ENCODE measurements at places on chromosomes 5 and 9.

GRCh38 chr9:73437758-73438157 is 286.1 kb downstream of the ANXA1 start:
- peak; percentile 10 for DNase-seq

DNA sequence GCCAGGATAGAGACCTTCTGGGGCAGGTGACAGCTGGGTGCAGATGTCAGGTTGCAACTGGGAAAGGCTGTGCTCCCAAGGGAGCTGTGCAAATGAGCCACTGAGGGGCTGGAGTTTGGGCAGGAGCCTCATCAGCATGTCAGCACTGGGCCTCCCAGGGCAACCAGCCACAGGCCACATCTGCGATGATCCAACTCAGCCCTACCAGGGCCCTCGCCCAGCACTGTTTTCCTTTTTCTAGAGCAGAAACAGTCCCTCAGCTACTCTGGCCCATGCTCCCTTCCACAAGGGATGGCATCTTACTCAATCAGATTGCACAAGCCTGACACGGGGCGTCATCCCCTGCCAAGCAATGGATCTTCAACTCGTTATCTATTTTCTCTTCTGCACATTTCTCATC is 24.8 kb downstream of the NIPAL4 start:
- no peak for DNase-seq

GRCh38 chr5:138336952-138337684 is 948 bp upstream of the FAM53C start:
- DNase-seq: peak; percentile 90

DNA sequence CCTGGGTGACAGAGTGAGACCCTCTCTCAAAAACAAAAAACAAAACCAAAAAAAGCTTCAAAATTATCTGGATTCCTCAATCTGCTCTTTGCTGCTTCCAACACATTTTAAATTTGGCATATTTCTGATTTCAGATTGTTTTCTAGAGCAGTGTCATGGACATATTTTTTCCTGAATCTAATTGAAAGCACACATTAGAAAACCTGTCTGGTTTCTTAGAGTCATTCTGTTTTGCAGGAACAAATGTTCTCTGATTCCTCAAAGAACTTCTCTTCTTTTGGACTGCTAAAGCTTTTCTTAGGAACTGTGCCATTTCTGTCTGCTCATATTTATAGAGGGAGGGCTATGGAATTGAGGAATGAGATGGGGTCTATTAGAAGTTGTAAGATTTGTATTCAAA is 81.6 kb downstream of the RAI14 start:
- no peak for DNase-seq

DNA sequence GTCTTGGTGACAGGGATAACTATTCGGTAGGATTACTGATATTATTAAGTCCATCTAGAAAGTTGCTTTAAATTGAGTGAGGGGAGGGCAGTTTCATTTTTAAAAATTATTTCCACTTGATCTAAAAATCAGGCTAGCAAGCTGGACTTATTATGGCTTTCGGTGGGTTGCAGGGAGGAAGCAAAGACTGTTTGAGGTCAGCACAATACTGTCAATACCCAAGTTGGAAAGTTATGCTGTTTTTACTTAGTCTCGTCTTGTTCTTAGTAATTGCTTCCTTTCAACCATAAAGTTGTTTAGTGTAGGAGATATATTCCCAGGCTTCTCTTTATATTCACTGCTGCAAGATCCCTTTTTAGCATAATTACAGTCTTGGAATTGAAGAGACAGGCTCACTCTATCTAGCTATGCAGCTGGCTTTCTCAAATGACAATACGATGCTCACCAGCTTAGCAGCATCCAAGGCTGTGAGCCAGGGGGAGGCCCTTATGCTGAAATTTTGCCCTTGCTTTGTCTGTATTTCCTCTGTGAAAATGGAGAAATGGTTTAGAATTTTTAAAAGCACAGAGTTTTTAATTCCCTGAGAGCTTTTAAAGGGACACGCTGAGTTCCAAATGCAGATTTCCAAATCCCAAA is 68.2 kb upstream of the APC start:
- DNase-seq: no peak

DNA sequence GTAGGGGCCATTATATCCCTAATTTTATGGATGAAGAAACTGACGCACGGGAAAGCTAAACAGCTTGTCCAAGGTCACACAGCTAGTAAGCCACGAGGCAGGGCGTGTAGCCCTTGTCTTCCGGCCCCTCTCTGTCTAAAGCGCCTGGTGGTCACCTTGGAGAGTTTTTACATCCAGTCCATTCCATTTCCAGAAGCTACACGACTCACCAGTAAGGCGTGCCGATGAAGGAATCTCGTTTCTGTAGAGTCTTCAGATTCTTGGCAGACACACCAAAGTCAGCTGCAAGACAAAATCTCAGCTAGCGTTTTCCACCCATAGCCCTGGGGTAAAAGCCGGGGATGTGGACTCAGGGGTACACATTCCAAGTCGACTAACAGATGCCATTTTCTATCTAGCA is 80.5 kb downstream of the STK10 start:
- DNase-seq: no peak

- no peak for DNase-seq
These were observed 157.9 kb downstream of the NFIB start for GRCh38 chr9:14156046-14156445.

- peak; percentile 24 for DNase-seq
These were observed at the start of gene PCDHB10 for GRCh38 chr5:141192110-141192725. PCDHB10 (plus strand) TSS chr5:141192353; CDS start chr5:141192553, 200 bp downstream.

DNA sequence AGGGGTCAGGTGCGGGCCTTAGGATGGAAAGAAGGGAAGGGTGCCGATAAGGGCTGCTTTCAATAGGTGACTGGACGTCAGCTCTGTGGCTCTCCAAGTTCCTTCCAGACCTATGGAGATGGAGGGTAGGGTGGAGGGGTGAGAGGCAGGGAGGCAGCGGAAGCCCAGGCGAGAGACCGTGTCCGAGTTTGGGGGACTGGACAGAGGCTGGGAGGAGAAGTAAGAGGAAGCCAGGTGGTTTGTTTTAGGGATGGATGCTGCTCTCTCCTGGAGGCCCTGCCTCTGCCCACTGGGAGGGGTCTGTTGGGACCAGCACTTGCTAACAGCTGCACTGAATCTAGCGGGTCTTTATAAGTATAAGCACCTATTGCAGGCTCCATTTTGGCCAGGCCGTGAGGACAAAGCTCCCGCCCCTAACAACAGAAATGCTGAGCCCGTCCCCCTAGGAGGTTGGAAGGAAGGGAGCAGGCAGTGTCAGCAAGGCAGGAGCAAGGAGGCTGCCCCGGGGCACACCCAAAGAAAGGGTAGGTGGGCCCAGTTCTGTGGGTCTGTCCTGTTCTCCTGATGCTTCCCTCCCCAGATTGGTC is 167.5 kb downstream of the DAB2IP start:
- DNase-seq: no peak

DNA sequence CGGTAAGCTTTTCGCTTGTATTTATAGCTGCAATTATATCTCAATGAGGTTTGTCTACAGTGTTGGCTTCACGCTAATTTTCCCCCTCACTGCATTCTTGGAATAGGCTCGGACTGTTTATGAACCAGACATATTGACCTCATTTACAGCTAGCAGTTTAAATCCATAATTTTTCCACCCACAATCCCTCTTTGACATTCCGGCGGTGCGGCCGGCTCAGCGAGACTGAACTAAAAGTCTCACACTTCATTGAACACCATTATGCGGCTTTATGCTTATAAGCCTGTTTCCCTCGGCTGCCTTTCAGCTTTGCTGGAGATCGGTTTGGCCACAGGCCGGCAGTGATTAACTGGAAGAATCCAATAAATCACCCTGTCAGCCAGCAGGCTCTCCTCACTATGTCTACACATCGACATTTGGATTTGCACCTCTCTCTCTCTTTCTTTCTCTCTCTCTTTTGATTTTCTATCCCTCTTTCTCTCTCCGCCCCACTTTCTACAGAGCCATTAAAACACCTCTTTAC is 315.0 kb upstream of the TLE4 start:
- no peak for DNase-seq

DNA sequence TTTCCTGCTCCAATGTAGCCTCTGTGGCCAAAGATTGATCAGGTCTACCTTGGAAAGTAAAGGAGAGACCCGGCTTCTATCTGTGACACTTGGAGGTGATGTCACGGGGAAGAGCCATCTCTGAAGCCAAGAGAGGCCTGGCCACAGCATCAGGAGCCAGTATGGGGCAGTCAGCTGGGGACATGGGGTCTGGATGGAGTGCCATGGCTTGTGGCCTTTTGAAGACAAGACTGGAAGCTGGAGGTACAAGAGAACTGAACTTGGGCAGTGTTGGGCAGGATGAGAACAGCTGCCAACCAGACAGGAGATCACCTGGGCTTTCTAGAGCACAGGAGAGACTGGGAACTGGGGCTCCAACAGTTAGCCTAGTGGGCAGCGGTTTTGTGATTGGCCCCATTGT is 190.7 kb downstream of the TENT4A start:
- no peak for DNase-seq

GRCh38 chr5:148387325-148387724 is 3.6 kb downstream of the FBXO38 start:
- no peak for DNase-seq

Data from Kasumi-1 (cell line).